ENCODE measurements at places on chromosomes 13 and 19. TPM values are rescaled to one million over a fixed set of nuclear protein-coding genes. Genes with fewer than 3 reads are reported as not detected.
A peak's percentile ranks its signal among the peaks of the same experiment; 100 is the strongest.

- peak overlapping the region; percentile 25 for H3K27ac ChIP-seq
- H3K36me3 ChIP-seq: peaks cover 43% of the 10 kb centered on the region
- DNase-seq: no peak
- H3K27me3 ChIP-seq: no peaks in the 10 kb centered on the region
- no peak overlapping the region for H3K4me3 ChIP-seq
These were observed 113.2 kb downstream of the ESD start for GRCh38 chr13:46683676-46684260.

DNA sequence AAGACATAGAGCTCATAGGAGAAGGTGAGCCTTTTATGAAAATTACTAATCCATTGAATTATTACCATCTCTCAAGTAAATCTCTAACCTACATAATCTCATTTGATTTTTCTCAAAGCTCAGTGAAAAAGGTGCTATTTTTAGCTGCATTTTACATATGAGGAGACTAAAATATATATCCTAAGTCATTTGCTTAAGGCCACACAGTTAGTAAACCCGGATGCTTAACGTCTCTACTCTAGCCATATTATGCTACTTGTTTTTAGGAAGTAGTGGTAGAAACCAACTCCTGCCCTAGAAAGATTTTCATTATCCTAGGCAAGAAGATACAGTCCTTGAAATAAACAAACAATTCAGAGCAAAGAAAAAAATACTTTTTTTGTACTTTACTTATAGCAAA lies 108.9 kb downstream of the RBM26 start:
- DNase-seq: no peak
- no peak overlapping the region for H3K27ac ChIP-seq
- no peaks in the 10 kb centered on the region for H3K36me3 ChIP-seq
- H3K4me3 ChIP-seq: no peak overlapping the region

DNA sequence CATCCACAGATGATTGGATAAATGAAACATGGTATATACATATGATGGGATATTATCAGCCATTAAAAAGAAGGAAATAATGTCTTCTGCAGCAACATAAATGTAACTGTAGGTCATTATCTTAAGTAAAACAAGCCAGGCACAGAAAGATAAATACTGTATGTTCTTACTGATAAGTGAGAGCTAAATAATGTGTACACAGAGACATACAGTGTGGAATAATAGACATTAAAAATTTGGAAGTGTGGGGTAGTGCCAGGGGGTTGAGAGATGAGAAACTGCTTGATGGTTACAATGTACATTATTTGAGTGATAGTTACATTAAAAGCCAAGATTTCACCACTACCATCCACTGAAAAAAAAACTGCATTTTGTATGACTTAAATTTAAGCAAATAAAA lies 26.0 kb upstream of the GPC6 start:
- H3K4me3 ChIP-seq: no peak overlapping the region
- H3K36me3 ChIP-seq: no peaks in the 10 kb centered on the region
- no peak overlapping the region for H3K27ac ChIP-seq
- DNase-seq: no peak
- H3K27me3 ChIP-seq: no peaks in the 10 kb centered on the region
- no peaks in the 10 kb centered on the region for H3K4me1 ChIP-seq

DNA sequence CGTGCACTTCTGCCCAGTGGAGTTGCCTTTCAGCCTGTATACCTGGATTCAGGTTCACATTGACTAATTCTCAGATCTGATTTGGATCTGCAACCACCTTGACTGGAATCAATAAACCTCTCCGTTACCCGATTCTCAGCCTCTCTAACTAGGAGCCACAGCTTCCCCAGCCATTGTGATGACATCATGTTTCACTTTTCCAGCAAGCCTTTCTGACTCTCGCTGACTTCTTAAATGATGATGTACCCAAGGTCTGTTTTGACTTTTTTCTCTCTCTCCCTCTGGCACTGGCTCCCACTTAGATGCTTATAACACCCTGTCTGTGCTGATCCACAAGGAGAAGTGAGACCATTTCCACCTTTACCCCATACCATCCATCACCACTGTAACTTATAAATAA lies 13.5 kb upstream of the FAM124A start:
- no peaks in the 10 kb centered on the region for H3K4me1 ChIP-seq
- H3K4me3 ChIP-seq: no peak overlapping the region
- DNase-seq: no peak
- H3K36me3 ChIP-seq: no peaks in the 10 kb centered on the region
- H3K27me3 ChIP-seq: peaks cover 43% of the 10 kb centered on the region

The CGB3 gene
- not detected for total RNA-seq

The SWSAP1 gene
- 5.1 TPM for total RNA-seq

GRCh38 chr19:15874821-15875474 lies 22.9 kb downstream of the CYP4F2 start:
- no peak overlapping the region for H3K27ac ChIP-seq
- H3K36me3 ChIP-seq: no peaks in the 10 kb centered on the region
- no peak overlapping the region for H3K4me3 ChIP-seq
- H3K27me3 ChIP-seq: peaks cover 22% of the 10 kb centered on the region
- peaks cover 19% of the 10 kb centered on the region for H3K4me1 ChIP-seq

The PCSK4 gene
- 1.3 TPM for total RNA-seq

- H3K27ac ChIP-seq: peak overlapping the region; percentile 98
- H3K27me3 ChIP-seq: no peaks in the 10 kb centered on the region
- DNase-seq: no peak
- H3K4me3 ChIP-seq: peak overlapping the region; percentile 72
- H3K36me3 ChIP-seq: peaks cover 28% of the 10 kb centered on the region
These were observed 68.5 kb upstream of the GPR183 start for GRCh38 chr13:99375738-99376080.

GRCh38 chr13:39976481-39976880 lies 321.0 kb downstream of the COG6 start:
- H3K36me3 ChIP-seq: no peaks in the 10 kb centered on the region
- no peak overlapping the region for H3K27ac ChIP-seq
- H3K4me3 ChIP-seq: no peak overlapping the region
- H3K4me1 ChIP-seq: no peaks in the 10 kb centered on the region
- no peak for DNase-seq

GRCh38 chr19:35168196-35168595 lies 13.7 kb downstream of the FXYD5 start:
- peak overlapping the region; percentile 88 for H3K27ac ChIP-seq
- no peaks in the 10 kb centered on the region for H3K27me3 ChIP-seq
- H3K4me1 ChIP-seq: peaks cover 34% of the 10 kb centered on the region
- no peak overlapping the region for H3K4me3 ChIP-seq

GRCh38 chr13:85608255-85608829 lies 190.9 kb downstream of the SLITRK6 start:
- H3K36me3 ChIP-seq: no peaks in the 10 kb centered on the region
- H3K27me3 ChIP-seq: no peaks in the 10 kb centered on the region
- H3K4me1 ChIP-seq: no peaks in the 10 kb centered on the region
- H3K4me3 ChIP-seq: no peak overlapping the region
- DNase-seq: no peak
- no peak overlapping the region for H3K27ac ChIP-seq

GRCh38 chr13:104597546-104598180 lies 1531.4 kb upstream of the SLC10A2 start:
- H3K27ac ChIP-seq: no peak overlapping the region
- DNase-seq: no peak
- H3K4me1 ChIP-seq: no peaks in the 10 kb centered on the region
- H3K4me3 ChIP-seq: no peak overlapping the region
- H3K27me3 ChIP-seq: no peaks in the 10 kb centered on the region

GRCh38 chr19:17054746-17055145 lies 20.5 kb downstream of the HAUS8 start:
- no peaks in the 10 kb centered on the region for H3K4me1 ChIP-seq
- DNase-seq: no peak
- H3K4me3 ChIP-seq: no peak overlapping the region
- H3K36me3 ChIP-seq: peaks cover 71% of the 10 kb centered on the region

DNA sequence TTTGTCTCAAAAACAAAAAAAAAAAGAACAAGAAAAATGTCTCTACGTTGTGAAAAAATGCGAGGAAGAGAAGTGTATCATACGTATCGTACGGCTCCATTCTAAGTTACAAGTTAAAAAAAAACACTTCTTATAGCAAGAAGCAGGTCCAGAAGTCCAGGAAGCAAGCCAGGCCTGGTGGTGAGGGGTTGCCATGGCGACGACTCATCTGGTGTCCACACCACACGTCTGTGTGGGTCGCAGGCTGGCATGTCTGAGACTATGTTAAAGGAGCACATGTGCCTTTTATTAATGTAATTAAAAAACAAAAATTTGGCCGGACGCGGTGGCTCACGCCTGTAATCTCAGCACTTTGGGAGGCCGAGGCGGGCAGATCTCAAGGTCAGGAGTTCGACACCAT lies 5.9 kb downstream of the MED16 start:
- no peak overlapping the region for H3K27ac ChIP-seq
- H3K27me3 ChIP-seq: no peaks in the 10 kb centered on the region
- peaks cover 6% of the 10 kb centered on the region for H3K4me1 ChIP-seq

The CGB2 gene
- total RNA-seq: not detected

DNA sequence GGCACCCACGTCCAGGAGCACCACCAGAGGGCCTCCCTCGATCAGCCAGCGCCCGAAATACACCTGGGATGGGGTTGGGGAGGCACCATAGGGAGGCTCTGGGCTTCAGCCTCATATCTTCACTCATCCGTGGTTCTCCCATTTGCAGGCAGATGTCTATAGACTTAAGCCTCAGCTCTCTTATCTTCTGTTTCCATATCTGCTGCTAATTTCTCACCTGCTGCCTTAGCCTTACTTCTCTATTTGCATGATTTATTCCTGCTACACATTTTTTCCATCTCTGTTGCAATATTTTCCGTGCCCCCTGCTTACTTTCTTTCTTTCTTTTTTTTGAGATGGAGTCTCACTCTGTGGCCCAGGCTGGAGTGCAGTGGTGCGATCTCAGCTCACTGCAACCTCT lies 5.8 kb downstream of the GYS1 start:
- no peaks in the 10 kb centered on the region for H3K27me3 ChIP-seq
- no peak for DNase-seq
- H3K36me3 ChIP-seq: peaks cover 45% of the 10 kb centered on the region
- H3K4me1 ChIP-seq: peaks cover 14% of the 10 kb centered on the region
- H3K4me3 ChIP-seq: no peak overlapping the region
- no peak overlapping the region for H3K27ac ChIP-seq

The FLT3LG gene
- 15.4 TPM for total RNA-seq

- DNase-seq: no peak
- no peaks in the 10 kb centered on the region for H3K27me3 ChIP-seq
- no peak overlapping the region for H3K27ac ChIP-seq
- no peaks in the 10 kb centered on the region for H3K36me3 ChIP-seq
These were observed 197.1 kb upstream of the IRS2 start for GRCh38 chr13:109983447-109983846.

DNA sequence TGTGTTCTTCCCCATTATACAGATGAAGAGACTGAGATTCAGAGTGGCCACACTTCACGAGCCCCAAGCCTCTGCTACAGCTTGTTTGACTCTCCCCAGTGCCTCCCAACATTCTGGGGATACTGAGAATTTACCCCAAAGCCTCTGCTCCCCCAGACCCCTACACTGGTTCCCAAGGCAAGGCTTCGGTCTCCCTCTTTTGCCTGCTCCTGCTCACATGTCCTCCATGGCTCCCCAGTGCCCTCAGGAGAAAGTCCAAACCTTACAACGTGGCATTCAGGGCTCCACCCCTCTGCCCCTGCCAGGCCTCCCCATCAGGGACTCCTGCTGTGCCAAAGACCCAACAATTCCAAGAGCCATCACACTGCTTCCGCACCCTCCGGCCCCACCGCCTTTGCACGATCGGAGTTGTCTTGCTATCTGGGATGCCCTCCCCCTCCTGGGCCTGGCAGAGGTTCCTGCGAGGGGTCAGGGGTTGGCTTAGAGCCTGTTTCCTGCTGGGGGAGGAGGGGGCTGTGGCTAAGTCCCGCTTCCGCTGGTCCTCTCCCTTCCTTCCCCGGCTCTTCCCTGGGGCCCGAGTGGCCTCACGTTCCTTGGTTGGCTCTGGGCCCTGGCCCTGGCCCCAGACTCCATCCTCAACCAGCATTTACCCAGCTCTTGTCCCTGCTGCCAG lies 15.4 kb downstream of the GTPBP3 start:
- H3K4me1 ChIP-seq: no peaks in the 10 kb centered on the region
- H3K4me3 ChIP-seq: no peak overlapping the region
- peaks cover 27% of the 10 kb centered on the region for H3K27me3 ChIP-seq
- no peak for DNase-seq
- H3K36me3 ChIP-seq: no peaks in the 10 kb centered on the region

The BEST2 gene
- not detected for total RNA-seq

DNA sequence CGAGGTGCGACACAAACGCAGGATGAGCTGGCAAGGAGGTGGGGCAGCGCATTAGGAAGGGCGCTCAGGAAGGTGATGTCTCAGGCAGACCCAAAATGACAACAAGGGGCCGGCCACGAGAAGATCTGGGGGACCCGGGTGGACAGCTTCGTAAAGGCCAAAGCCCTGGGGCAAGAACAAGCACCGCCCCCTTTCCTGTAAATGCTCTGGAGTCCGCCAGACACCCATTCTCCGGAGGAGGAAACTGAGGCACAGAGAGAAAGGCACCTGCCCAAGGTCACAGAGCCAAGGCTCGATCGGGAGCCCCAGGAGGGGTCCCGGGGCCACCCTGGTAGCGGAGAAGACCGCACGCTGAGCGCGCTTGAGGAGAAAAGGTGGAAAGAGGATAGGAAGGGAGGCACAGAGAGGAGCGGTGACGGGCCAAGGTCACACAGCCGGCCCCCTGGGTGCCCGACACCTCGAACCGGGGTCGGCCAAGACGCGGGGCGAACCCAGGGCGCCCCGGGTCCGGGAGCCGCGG lies 571 bp downstream of the SAFB2 start:
- peak overlapping the region; percentile 90 for H3K27ac ChIP-seq
- peaks cover 76% of the 10 kb centered on the region for H3K4me1 ChIP-seq
- peaks cover 2% of the 10 kb centered on the region for H3K27me3 ChIP-seq
- H3K36me3 ChIP-seq: peaks cover 86% of the 10 kb centered on the region

The FGF21 gene
- not detected for total RNA-seq

DNA sequence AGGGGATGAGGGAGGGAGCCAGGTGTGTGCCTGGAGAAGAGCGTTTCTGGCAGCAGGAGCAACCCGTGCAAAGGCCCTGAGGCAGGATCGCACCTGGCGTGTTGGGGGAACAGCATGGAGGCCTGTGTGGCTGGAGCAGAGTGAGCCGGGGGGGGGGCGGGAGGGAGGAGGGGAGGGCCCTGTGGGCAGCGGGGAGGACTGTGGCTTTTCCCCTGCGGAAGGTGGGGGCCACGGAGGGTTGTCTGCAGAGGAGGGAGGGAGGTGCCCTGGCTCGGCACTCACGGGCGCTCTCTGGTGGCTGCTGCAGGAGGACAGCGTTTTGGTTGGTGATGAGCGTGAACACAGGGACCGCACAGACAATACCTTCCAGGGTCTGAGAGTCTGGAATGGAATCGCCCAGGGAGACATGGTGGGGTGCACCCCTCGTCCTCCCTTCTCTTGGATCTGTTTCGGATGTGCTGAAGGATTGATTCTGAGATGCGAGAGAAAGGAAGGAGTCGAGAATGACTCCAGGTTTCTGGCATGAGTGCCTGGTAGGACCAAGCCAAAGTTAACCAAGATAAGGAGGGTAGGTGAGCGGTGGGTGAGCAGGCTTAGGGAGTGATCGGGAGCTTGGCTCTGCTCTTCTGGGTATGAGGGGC lies 6.5 kb downstream of the RAB11B start:
- peaks cover 27% of the 10 kb centered on the region for H3K4me1 ChIP-seq
- peak; percentile 46 for DNase-seq
- H3K4me3 ChIP-seq: no peak overlapping the region
- H3K27ac ChIP-seq: peak overlapping the region; percentile 50
- H3K27me3 ChIP-seq: no peaks in the 10 kb centered on the region
- peaks cover 37% of the 10 kb centered on the region for H3K36me3 ChIP-seq

The DMKN gene
- total RNA-seq: 1.5 TPM

The SCEL gene
- total RNA-seq: not detected

- peaks cover 48% of the 10 kb centered on the region for H3K4me1 ChIP-seq
- H3K27ac ChIP-seq: peak overlapping the region; percentile 97
- H3K27me3 ChIP-seq: no peaks in the 10 kb centered on the region
These were observed 792 bp upstream of the LENG8 start for GRCh38 chr19:54448040-54448773.

The LYPD5 gene
- not detected for total RNA-seq

The ZNF813 gene
- 10.7 TPM for total RNA-seq
